ENCODE measurements at places on chromosomes 2 and 18.

DNA sequence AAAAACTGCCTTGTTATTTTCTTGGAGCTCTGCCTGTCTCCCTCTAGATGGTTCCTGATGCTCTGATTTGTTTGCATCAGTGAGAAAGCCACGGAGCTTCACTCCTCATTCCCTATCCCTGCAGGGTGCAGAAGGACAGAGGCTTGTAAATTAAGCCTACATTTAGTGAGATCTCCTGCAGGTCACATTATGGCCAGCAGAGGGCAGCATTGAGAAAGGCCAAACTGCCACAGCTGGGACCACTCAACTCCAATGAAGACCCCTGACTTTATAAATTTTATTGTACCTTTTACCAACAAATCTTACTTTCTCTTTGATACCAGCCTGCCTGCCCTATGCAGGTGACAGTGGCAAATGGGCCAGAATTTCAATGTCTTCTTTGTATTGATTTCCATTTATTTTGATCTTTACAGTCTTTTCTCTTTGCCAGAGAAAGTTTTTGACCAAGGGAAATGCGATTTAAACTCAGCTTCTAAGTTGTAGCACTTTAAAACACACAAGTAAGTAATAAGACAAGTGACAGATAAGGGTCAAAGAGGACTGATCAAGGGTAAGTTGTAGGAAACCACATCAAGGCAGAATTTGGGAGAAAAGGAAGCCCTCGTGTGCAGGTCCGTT lies 1029.1 kb upstream of the KLHL29 start:
- DNase-seq = peak; percentile 12

DNA sequence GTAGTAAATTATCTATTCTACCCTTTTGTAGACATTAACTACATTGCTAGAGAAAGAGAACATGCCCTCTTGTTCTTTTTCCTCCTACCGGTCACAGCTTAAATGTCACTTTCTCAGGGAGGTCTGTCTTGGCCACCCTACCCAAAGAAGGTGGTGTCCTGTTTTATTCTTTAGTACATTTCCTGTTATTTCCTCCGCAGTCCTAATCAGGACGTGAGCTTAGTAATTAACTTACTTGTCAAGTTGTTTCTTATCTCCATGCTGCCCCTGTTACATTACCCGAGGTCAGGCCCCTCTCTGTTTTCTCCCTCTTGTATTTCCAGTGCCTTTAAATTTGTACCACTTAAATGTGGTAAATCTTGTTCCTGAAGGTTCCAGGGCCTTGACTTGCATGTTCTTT lies 73.7 kb upstream of the RMDN2 start:
- DNase-seq = no peak

DNA sequence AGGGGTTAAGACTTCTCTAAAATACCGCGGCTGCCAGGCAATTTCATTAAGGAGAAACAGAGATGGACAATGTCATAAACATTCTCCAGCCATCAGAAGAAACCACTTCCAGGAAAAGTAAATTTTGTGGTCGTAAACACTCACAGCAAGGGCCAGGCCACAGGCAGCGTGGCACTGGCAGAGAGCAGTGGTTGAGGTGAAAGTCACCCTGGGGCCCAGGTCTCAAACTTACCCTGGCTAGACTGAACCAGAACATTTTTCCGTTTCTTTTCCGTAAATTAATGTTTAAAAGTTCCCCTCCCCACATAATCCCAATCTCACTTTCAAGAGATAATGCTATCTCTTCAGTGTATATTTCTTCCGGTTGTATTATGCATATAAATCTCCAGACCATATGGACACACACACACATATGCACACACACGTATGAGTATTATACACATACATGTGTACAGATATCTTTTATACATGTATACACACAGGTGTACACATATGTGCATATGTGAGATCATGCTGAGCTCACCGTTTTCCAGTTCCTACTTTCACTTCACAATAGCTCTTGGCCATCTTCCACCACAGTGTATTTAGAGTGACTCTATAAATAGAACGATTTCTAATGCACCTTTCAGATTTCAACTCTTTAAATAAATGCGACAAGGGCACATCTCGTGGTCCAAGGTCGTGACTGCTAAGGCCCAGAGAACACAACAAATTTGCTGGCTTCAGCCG lies 90.1 kb downstream of the MALT1 start:
- DNase-seq = no peak

GRCh38 chr2:163741435-163741834 lies 5.6 kb upstream of the FIGN start:
- no peak for DNase-seq

- DNase-seq = no peak
These were observed 32.2 kb upstream of the LPIN2 start for GRCh38 chr18:3044931-3045698.

GRCh38 chr18:11989174-11989573 lies 7.9 kb downstream of the IMPA2 start:
- no peak for DNase-seq

GRCh38 chr2:221553333-221553732 lies 18.8 kb downstream of the EPHA4 start:
- no peak for DNase-seq

Data from stimulated activated CD4-positive, alpha-beta T cell treated with anti-CD3 and anti-CD28 coated beads, Interleukin-1b, Interleukin-23, amount 100 ng/mL, for 4 hours (primary cell).